ENCODE measurements at places on chromosomes 16 and 17.

GRCh38 chr17:19766421-19767270 lies 18.5 kb upstream of the ALDH3A1 start:
- DNase-seq, result peak; percentile 51

DNA sequence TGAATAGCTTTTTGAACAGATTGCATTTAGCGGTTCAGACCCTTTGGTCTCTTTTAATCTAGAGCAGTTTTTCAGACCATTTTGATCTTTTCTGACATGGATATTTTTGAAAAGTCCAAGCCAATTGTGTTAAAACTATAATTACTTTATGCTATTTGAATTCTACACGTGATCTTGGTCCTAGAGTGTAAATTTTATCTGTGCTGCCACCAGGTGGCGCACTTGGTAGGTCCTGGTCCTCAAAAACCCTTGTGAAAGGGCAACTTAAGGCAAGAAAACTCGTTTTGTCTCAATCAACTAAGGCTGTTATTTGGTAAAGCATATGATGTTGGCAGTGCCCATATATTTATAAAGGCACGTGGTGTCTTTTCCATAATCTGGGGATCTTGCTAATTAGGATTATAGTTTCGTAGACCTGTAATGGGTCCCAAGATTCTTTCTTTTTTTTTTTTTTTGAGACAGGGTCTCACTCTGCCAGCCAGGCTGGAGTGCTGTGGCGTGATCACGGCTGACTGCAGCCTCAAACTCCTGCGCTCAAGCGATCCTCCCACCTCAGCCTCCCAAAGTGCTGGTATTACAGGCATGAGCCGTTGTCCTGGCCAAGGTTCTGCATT lies 43.9 kb upstream of the TEX2 start:
- DNase-seq, result peak; percentile 28

DNA sequence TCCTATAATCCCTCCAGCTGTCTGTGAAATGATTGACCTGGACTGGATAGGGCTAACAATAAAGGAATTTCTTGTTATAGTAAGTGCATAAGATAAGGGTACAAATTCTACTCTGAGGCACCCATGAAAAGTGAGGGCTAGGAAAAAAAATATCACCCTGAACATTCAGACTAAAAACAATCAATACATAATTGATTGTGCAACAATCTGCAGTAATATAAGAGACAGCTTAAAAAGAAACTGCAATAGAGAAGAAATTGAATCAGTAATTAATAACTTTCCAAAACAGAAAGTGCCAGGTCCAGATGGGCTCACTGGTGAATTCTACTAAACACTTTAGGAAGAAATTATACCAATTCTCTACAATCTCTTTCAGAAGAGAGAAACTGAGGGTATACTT lies 44.2 kb upstream of the CREBBP start:
- no peak for DNase-seq

GRCh38 chr16:74503412-74503811 lies 82.1 kb upstream of the CLEC18B start:
- no peak for DNase-seq

- no peak for DNase-seq
Measured at GRCh38 chr16:52002026-52002425, 544.9 kb downstream of the TOX3 start.

DNA sequence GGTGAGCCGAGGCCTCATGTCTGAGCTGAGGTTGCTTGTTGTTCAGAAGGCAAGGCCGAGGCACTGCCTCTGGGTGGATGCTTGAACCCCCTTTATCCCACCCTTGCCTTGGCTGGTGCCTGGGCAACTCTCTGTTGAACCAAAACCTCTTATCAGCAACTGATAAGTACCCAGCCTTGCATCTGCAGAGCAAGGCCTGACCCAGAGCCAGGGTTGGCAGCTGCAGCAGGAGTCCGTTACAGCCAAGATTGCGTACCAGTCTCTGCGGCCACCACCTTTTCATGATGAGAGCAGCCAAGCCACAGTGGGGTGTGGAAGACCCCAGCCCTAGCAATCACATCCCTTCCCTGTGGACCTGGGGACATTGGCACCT lies 118.3 kb downstream of the RAB11FIP4 start:
- no peak for DNase-seq

GRCh38 chr17:33779234-33779591 lies 475.9 kb upstream of the CCL2 start:
- peak; percentile 3 for DNase-seq

DNA sequence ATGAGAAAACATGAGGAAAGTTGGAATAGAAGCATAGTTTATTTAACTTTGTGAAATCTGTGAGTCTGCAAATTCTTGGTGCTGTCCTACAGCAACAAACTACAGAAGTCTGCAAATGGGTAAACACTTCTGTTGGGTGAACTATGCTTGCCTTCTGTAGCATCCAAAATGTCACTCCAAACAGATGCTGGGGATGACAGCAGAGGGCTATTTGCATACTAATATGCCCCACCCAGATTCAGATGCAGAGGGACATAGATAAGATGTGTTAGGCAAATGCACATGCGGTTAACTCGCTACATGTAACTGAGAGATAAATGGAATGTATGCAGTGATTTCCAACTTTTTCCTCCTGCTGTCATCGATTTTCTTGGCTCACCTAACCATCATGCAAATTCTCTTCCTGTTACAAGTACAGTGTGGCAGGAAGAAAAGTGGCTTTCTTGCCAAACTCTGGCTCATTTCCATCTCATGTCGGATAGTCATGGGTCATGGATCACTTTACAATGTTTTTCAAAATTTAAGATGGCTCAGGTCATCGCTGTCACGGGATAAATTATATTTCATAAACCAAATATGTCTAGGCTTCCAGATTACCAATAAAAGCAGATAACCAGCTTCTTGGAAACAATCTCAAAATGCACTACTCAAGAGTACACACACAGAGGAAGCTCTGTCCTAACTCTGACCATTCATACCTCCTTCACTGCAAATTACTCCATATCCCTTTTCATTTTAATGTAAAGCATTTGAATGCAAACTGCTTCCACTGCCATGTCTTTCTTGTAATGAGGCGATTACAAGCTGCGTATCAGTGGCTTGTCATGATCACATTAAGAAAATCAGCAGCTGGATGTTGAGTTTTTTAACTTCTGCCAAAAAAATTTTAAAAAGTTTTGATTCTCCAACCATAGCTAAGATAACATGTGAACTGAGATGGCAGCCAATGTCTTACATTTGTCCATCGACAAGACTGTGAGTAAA lies 47.7 kb downstream of the ADAMTS18 start:
- no peak for DNase-seq

DNA sequence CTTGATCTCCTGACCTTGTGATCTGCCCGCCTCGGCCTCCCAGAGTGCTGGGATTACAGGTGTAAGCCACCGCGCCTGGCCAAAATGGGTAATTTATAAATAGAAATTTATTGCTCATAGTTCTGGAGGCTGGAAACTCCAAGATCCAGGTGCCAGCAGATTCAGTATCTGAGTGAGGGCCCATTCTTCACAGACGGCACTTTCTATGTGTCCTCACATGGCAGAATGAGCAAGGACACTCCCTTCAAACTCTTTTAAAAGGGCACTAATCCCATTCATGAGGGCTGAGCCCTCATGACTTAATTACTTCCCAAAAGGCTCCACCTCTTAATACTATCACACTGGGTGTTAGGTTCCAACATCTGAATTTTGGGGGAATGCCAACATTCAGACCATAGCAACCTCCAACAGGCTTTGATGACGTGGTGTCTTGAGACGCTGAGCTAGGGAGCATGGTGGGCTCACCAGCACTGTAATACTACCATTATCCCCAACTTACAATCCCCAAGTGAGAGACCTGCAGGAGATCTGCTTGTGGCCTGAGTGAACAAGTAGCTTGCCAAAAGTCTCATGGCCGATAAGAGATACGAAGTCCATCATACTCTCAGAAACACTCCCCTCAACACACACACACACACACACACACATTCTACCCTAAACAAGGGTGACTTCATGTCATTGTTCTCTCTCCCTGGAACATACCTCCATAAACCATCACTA lies 8.5 kb downstream of the CMTM4 start:
- DNase-seq, result no peak

DNA sequence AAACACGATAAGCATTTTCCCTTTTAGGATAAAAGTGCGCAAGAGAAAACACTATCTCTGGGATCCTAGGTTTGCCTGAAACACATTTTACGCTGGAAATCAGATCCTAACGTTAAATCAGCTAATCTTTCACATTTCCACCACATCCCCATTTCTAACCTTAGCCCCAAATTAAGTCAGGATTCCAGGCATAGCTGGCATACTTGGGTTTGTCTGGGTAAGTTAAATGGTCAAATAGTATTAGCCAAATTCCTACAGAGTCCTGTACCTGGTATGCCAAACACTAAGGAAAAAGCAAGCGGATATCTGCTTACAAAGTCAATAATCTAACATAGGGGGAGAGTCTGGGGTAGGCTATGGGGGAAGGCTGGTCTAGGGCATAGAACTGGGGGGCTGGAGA lies 557.4 kb upstream of the ZFHX3 start:
- DNase-seq, result no peak

- DNase-seq, result no peak
Measured at GRCh38 chr17:7523033-7523432, 25.8 kb upstream of the TNFSF12 start.

DNA sequence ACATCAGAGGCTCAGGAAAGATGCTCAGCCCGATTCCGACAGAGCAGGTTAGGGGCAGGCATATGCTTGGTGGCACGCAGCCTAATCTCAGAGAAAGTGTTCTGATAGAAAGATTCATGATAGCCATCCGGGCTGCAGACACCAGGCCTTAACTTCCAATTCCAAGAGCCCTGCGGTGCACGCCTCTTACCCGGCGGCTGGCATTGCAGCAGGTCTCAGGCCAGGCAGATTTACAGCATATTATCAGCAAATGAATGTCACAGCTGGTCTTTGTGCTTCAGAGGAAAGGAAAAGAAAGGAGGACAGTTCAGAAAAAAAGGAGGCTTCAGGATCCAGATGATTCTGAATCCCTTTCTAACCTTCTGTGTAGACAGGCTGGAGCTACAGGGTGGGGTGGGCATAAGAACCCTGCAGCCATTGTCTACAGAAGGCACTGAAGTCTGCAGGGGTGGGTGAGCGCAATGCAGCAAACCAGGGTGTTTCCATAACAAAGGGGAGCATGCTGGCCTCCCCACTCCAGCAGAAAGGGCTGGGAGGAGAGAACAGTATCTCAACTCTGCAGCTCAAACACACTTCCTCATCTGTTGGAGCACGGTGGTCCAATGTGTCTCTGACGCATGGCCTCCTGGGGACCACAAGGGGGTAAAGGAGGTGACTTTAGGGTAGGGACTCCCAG lies 277.4 kb upstream of the XYLT1 start:
- DNase-seq, result no peak

GRCh38 chr17:182050-182751 lies 751 bp upstream of the DOC2B start:
- DNase-seq, result no peak

GRCh38 chr16:54430491-54431030 lies 144.0 kb upstream of the IRX3 start:
- DNase-seq, result no peak

- DNase-seq, result no peak
Measured at GRCh38 chr16:70804153-70804733, 3.3 kb upstream of the VAC14 start.

GRCh38 chr16:66267292-66268014 lies 99.0 kb upstream of the CDH5 start:
- no peak for DNase-seq

DNA sequence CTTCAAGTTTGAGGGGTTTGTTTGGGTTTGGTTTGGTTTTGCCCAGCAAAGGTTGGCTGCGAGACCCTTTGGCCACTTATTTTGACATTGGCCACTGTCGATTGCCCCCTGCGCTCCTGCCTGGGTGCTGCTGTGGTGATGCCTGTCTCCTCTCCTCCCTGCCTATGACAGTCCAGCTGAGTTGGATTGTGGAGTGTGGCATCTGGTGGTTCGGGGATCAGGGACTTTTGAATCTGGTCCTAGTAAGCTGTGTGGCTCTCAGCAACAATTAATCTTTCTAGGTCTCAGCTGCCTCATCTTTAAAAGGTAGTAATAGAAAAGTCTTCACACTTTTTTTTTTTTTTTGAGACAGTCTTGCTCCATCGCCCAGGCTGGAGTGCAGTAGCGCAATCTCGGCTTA lies 27.1 kb downstream of the CDK5RAP3 start:
- DNase-seq, result no peak

GRCh38 chr17:80919331-80920311 lies 72.0 kb upstream of the CHMP6 start:
- DNase-seq, result no peak

DNA sequence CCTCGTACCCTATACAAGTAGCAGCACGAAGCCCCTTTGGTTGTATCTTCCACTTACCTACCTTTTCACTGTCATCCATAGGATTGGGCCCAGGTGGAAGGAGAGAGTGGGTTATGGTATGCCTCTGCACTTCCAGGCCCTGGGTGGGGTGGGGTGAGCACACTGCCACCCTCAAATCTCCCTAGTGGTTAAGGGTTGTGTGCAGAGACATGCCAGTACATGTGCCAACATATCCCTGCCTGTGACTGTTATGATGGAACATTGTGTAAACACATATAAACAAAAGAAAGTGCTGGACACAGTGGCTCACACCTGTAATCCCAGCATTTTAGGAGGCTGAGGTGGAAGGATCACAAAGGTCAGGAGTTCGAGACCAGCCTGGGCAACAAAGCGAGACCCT lies 11.1 kb downstream of the HROB start:
- no peak for DNase-seq

GRCh38 chr17:27526604-27527002 lies 70.4 kb downstream of the KSR1 start:
- no peak for DNase-seq

DNA sequence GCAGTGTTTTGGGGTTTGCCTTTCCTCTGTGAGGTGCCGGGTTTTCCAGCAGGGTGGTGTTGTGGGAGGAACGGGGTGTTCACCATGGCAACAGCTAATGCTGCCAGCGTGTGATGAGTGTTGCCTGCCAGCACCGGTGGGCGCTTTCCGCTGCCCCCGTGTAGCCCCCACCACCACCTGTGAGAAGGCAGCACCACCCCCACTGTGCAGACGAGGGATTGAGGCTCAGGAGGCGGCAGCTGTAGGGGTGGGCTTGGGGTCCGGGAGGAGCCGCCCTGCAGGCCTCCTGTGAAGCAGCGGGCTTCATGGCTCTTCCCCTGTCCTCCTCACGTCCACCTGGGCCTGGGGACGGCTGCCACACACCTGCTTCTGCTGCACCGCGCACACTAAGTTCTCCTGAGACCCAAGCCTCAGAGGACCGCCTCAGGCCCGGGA lies 5.2 kb downstream of the RAB40C start:
- DNase-seq, result no peak

- no peak for DNase-seq
Measured at GRCh38 chr17:45790296-45790922, 6.3 kb downstream of the CRHR1 start.

GRCh38 chr16:426906-427249 lies 1.4 kb downstream of the RAB11FIP3 start:
- DNase-seq, result no peak

All from activated CD8-positive, alpha-beta memory T cell treated with anti-CD3 and anti-CD28 coated beads for 4 hours (primary cell).